Stimulated activated CD8-positive, alpha-beta memory T cell treated with anti-CD3 and anti-CD28 coated beads, Interleukin-15, amount 100 ng/mL, for 48 hours (primary cell): ENCODE measurements at places on chromosomes 3 and 15.

- no peak for DNase-seq
Observed at GRCh38 chr15:43249236-43249635, 17.5 kb downstream of the TGM5 start.

DNA sequence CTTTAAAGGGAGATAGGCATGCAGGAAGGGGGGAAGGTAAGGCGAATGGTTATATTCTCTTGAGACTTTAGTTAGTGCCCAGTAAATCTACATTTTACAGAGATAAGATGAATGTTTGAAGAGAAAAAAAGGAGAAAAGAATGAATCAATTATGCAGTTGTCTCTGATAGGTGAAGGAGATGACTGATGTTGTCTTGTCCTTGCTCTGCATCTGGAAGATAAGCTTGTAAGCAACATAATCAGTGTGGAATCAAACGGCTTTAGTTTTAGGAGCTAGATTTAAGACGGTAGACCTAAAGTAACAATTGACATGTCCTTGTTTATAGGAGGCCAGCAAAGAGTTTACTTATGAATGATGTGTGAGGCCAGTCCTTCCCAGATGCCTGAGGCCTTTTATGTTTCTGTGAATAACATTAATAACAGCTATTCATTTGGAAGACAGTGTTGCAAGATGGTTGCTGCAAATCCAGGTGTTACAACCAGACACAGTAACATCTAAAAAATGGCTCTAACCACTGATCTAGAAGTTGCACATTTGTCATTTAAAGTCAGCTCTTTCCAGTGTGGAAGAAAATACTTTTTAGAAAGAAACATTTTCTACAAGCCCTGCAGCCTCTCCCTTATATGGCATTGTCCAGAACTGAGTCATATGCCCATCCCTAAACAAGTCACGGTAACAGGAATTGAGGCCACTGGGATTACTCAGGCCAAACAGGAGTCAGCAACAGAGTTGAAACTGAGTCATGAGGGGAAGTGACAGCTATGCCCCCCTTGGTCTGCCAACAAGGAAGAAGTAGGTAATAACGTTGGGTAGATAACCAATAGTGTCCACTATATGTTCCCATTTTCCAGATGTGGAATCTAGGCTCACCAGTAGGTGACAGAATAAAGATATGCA, 77.5 kb upstream of the FBN1 start:
- DNase-seq, result no peak

DNA sequence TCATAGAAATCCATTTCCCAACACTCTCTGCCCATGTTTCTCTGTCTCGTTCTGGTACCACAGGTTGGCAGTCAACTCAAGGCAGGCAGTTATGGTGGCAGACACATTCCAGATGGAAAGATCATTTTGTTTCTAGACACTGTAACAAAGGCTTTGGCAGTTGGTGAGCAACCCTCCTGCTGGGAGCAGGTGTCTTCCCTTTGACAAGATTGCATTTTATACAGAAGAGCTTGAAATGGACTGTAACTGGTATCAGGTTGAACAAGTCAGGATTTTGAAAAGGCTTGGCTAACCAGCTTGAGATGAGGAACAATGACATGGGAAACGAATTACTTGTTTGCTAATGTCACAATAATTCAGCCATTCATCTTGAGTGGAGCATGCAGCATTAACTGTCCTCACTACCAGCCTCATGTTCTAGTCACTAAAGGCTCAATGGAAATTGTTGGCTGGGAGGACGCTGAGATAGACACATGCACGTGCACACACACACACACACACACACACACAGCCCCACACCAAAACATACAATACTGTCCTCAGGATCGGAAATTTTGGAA, 170.0 kb downstream of the SEMA6D start:
- DNase-seq, result no peak

GRCh38 chr3:105786241-105786640, 82.6 kb downstream of the CBLB start:
- DNase-seq, result no peak

- no peak for DNase-seq
Observed at GRCh38 chr3:37964716-37965115, 25.9 kb upstream of the VILL start.

DNA sequence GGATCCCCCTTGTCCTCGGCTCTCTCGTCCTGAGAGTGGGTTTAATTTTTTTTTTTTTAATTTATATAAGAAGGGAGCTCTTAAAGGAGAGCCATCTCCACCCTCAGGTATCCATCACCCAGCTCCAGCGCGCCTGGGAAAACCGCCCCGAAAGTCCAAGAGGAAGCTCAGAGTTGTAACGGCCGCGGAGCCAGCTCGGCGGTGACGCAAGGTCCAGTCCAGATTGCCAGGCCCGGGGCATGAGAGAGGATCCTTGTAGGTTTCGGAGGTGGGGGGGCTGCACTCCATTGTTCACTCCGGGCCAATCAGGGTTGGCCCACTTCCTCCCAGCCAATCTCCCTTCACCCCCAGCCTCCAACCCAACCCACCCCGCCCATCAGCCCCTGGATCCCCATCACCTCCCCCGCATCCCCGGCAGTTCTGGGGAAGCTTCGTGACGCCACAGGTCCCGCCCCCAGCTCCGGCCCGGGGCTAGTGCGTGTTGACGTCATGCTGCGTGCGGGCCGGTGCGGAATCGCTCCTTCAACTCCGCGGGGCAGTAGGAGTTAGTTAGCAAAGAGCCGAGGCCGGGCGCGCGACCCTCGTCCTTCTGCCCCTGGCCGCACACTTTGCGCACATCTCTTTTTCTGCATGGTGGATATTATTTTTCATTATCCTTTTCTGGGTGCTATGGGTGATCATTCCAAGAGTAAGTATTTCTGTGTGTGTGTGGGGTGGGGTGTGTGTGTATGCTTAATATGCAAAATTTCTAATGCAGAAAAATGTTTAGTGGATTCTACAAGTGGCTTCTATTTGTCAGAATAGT, at the start of gene ISL2:
Gene ISL2, plus strand, starts transcription at position 520 of the 805 bp plus-strand sequence. Its CDS starts 111 bp downstream, at position 631.
- peak; percentile 81 for DNase-seq

- DNase-seq, result no peak
Observed at GRCh38 chr3:97991293-97991682, 19.1 kb upstream of the RIOX2 start.

DNA sequence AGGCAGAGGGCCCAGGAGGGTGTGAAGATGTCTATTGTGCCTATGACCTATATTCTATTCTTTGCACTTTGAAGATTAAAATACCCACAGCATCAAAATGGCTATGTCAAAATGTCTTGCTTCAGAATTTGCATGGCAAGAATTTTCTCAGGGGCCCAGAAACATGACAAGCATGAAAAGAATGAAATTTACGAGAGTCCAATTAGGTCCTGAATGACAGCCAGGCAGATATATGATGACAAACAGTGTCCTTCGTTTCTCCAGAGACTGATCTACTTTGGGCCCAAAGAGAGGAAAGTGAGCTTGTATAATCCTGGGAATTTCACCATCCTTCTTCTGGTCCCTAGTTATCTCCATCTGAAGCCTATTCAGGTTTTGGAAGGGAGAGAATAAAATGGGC, 609.9 kb downstream of the FHIT start:
- no peak for DNase-seq

- DNase-seq, result no peak
Observed at GRCh38 chr3:177816667-177817208, 619.5 kb upstream of the TBL1XR1 start.

- DNase-seq, result no peak
Observed at GRCh38 chr3:43779850-43780249, 89.1 kb downstream of the ABHD5 start.

DNA sequence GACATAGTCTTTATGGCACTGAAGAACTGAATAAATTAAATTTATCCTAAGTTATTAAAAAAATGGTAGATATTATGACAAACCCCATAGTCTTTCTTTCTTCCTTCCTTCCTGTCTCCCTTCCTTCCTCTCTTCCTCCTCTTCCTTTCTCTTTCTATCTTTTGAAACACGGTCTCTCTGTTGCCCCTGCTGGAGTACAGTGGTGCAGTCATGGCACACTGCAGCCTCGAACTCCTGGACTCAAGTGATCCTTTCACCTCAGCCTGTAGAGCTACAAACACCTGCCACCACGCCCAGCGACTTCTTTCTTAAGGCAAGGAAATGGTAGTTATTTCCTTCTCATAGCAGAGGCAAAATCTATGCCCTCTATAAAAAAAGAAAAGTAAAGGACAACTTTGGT, 354.6 kb downstream of the GAP43 start:
- DNase-seq, result no peak

DNA sequence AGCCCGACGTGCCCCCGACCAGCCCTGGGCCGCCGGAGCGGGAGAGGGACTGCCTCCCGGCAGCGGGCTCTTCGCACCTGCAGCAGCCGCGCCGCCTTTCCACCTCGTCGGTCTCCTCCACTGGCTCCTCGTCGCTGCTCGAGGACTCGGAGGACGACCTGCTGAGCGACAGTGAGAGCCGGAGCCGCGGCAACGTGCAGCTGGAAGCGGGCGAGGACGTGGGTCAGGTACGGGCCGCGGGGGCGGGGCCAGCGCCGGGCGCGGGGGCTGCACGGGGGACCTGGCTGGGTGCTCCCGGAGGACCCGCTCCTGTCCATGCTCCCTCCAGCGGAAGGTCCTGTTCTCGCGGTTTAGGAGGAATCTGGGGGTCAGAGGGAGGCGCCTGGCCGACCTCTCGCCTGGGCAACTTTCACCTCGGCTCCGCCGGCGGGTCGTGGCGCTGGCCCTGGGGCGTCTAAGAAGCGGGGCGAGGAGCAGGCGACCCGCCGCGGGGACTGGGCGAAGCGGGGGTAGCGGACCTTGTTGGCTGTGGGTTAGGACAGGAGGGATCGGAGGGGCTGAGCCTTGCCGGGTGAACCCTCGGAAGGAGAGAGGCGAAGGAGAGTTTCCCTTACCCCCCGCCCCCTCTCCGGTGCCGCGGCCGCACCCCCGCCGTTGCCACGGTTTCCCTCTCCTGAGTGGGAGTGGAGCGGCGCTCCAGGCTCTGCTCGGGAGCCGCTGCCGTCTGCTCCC, 682 bp downstream of the ITPKA start:
- DNase-seq, result no peak

DNA sequence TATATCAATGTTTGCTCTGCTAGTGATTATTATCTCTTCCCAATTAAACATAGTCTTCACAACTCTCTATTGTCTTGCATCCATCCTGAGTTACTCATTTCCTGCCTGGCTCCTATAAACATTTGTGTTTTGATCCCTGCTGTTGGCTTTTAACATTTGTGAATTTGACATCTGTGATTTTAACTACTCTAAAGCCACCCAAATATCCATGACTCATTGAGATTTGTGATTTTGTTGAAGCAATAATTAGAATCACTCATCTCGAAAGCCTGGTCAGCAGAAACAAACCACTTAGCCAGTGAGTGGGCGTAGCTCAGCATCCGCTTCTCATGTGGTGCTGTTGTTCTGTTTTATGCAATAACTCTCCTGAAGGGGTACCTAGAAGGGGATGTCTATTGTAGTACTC, 174.3 kb upstream of the ZBTB20 start:
- DNase-seq, result no peak

- DNase-seq, result no peak
Observed at GRCh38 chr15:92565351-92566125, 90.0 kb downstream of the FAM174B start.

DNA sequence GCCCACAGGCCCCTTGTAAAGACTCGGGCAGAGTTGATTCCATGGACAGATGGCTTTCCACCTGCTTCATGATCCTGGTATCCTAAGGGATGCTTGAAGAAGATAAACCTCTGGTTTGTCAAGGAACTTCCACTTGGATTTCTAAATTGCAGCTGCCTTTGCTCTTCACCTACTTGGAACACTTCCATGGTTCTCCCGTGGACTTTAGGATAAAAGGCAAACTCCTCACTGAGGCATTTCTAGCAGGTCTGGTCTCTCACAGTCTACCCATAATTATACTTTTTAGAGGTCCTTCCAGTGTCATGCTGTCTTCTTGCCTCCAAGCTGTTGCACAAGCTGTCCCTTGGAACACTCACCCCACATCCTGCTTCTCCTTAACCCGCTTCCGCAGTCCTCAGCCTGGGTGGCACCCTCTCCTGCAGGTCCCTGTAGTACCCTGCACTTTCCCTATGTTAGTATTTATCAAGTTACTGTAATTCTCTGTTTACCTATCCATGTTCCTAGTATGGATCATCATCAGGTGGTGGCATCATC, 12.7 kb downstream of the TLNRD1 start:
- DNase-seq, result no peak

DNA sequence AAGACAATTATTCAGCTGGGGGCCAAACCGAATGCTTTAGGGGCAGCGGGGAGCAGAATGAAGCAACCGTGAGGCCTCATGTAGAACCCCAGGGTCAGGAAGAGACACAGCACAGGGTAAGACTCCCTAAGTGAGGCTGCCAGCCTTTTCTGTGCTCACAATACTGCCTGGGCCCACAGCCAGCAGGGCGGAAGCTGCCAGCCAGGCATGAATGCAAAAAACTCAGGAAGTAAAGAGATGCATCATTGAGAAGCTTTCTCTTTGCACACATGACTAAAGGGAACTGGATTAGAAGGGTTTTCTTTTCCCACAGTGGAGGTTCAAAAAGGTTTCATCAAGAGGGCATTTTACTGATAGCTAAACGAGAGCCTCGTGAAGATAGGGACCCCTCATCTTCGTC, 33.3 kb downstream of the CA12 start:
- no peak for DNase-seq

- peak; percentile 28 for DNase-seq
Observed at GRCh38 chr3:186254676-186255650, 107.1 kb downstream of the DGKG start.

- no peak for DNase-seq
Observed at GRCh38 chr3:187985647-187986046, 168.3 kb upstream of the LPP start.

GRCh38 chr3:147654827-147655226, 245.7 kb downstream of the ZIC1 start:
- no peak for DNase-seq

GRCh38 chr3:195443391-195443989, 670 bp upstream of the ACAP2 start:
- no peak for DNase-seq

GRCh38 chr3:115498898-115499297, 124.4 kb upstream of the GAP43 start:
- DNase-seq, result no peak

DNA sequence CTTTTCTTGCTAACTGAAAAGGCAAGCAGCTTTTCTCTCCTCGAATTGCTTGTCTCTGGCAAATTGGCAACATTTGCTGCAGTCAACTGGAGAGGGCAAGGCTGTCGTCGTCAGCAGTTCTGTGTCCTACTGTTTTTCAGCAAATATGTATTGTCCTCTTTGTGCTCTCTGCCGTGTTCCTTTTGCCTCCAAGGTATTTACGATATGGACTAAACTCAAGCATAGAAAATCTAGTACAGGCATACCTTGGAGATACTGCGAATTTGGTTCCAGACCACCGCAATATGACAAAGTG, 558 bp upstream of the SLC30A4 start:
- no peak for DNase-seq
